ENCODE measurements at places on chromosomes 6 and 20.

- DNase-seq = no peak
Measured at GRCh38 chr6:124867121-124867520, 95.1 kb upstream of the RNF217 start.

GRCh38 chr6:82738773-82739172 is 326.9 kb downstream of the UBE3D start:
- DNase-seq = no peak

DNA sequence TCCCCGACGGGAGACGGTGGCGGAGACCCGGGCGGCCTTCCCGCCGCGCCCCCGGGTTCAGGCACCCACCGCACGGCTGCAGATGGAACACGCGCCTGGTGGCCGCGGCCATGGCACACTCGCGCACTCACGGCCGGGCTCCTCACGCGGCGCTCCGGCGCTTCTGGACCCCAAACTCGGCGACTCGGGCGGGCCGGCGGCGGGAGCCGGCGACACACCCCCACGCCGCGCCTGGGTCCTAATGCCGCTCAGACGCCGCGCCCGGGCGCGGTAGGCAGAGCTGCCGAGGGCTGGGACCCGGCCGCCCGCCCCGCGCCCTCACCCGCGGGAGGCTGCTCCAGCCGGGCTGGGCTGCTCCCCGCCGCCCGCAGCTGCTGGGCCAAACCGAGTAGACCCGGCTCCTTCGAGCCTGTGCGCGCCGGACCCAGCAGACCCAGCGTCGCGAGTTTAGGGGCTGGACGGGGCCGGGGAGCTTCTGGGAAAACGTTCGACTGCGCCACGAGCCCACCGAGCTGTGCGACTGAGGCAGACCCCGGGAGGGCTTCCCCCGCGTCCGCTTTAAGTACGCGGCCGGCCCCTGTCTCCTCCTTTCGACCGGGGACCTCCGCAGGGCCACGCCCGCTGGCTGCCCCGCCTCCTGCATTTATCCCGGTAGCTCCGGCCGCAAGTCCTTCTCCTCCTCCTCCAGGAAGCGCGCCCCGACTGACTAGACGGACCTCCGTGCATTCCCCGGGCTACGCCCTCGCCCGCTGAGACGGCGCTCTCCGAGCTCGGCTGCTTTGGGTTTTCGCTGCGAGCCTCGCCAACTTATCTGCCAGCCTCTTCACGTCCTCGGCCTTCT is at the start of gene SLC4A11:
TSS of gene SLC4A11 (minus strand) at position 165 of the 841 bp plus-strand sequence. CDS start at position 112, 53 bp downstream.
- DNase-seq = peak; percentile 7

GRCh38 chr6:128168244-128168643 is 267.4 kb upstream of the THEMIS start:
- no peak for DNase-seq

DNA sequence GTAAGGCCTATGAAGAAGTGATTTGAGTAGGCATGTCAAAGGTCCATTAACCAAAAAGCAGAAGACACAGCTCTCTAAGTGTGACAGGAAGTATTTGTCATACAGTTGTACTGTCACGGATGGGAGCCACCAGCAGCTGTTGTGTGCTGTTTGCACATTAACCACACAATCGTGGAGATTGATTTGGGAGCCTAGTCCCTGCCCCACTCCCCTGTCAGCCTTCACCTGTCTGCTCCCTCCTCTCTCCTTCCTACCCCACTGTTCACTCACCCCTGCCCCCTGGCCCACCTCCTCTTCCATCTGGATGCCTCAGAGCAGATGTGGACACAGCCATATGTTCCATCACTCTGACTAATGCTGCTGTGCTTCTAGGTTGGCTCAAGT is 124.7 kb upstream of the SPACA1 start:
- DNase-seq = no peak

DNA sequence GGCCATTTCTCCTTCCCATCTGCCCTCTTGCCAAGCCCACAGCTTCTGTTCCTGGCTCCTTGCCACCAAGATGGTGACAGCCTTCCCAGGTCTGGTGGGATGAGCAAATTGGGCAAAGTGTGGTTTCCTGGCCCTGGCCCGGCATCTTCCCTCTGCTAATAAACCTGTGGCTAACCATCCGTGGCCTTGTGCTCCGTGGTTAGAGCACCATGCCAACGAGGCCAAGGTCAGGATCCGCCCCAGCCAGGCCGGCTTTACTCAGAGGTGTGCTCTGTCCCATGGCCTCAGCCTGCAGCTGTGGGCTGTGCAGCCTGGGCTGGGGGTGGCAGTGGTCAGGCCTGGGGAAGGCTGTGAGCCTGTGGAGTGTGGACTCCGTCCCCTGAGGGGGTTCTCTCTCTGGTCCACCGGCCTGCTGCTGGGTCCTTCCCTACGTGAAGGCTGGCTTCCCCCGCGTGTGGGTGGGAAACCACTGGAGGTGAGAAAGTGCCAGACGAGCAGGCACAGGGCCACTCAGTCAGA is 117.4 kb downstream of the VEGFA start:
- no peak for DNase-seq

DNA sequence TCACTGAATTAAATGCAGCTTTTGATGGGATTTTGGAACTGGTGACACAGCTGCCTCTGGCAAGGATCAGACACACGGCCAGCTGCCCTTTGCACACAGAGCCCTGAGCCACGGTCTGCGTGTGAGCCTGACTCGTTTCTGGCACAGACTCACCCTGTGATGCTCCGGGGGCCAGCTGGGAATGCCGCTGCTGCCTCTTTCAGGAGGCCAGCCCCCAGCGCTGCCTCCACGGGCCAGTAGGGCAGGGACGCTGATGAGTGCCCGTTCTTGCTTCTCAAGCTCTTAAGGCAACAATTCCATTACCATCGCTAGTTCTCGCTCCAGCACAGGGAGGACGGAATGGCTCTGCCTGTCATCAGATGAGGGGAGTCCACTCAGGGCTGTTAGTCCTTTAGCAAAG is 61.6 kb downstream of the IRF4 start:
- no peak for DNase-seq

- DNase-seq = no peak
Measured at GRCh38 chr6:163241683-163242082, 172.8 kb upstream of the QKI start.

GRCh38 chr20:23200413-23200812 is 114.3 kb upstream of the CD93 start:
- DNase-seq = no peak

- DNase-seq = no peak
Measured at GRCh38 chr6:106730264-106730663, 100.9 kb downstream of the QRSL1 start.

DNA sequence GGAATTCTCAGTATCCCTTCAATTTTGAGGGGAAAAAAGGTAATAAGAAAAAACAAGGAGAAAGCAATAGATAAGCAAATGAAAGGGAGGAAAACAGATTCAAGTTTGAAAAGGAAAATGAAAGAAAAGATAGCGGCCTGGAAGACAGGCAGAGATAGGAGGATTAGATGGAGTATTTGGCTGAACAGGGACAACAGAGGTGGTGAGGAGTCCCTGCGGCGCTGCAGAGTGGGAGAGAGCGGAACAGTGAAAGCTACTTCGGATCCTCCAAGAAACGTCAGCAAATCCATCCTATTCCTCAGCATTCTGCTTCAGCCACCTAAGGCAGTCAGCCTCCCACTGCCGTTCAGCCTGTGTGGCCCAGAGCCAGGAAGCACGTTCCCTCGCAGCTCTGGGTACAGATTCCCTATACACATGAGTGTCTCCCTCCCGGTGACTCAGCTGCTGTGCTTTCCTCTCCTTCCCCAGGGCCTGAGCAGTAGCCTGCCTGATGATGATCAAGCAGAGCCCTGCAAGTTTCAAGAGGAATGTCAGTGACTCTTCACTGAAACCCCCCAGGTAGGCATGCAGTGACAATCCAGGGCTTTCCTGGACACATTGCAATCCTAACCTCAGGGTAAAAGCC is 43.4 kb upstream of the CDYL start:
- DNase-seq = no peak

GRCh38 chr20:9474835-9475415 is 39.5 kb upstream of the LAMP5 start:
- DNase-seq = no peak

- no peak for DNase-seq
Measured at GRCh38 chr6:157822245-157823000, 623 bp upstream of the SNX9 start.

DNA sequence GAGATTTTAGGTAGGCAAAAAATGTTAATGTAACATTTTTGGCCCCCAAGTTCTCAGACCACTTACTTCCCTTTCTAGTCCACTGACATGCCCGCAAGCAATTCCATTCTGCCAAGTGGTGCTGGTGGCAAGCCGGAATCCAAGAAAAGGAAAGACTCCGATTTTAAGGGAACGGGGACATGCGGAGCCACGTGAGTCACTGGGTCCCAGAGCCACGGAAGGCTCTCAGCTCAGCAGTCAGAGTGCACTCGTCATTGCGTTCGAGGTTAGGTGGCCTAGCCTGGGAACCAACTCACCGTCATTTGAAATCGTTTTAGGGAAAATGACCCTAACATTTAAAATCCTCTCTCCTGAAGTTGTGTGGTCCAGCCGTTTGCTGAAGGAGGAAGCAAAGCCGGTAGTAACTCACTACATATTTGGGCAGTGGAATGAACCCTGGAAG is 711 bp upstream of the SIRT5 start:
- DNase-seq = no peak

- DNase-seq = no peak
Measured at GRCh38 chr20:58424218-58424969, 35.4 kb downstream of the VAPB start.

GRCh38 chr20:1671891-1672669 is 14.5 kb upstream of the SIRPG start:
- DNase-seq = no peak

GRCh38 chr6:54935739-54936138 is 89.2 kb downstream of the FAM83B start:
- DNase-seq = no peak

DNA sequence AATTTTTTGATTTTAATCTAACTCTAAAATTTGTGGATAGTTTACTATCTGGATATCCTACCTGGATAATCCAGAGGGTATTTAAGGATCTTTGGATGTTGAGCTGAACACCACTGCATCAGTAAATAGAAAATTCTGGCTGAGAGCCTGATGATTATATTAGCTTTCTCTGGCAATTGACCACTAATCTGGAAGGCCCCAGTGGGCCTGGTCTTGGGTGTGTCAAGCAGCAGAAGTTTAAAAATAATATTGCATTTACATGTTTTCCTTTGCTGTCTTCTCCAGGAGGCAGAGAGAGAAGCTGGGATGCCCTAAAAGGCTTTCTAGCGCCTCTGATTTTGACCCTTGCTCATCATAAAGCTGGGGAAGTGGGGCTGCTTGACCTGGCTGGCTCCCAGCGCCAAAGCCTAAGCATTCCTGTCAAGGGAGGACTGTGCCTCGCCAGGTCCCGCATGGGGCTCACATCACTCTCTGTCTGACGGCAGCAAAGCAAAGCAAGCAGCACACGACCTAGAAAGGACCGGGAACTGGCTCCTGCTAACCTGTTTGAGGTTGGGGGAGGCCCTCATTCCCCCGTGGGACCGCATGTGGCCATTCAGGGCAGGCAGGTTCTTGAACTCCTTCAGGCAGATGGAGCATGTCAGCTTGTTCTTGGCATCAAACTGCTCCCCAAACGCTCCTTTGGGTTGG is 46.6 kb upstream of the MRPS10 start:
- DNase-seq = no peak

DNA sequence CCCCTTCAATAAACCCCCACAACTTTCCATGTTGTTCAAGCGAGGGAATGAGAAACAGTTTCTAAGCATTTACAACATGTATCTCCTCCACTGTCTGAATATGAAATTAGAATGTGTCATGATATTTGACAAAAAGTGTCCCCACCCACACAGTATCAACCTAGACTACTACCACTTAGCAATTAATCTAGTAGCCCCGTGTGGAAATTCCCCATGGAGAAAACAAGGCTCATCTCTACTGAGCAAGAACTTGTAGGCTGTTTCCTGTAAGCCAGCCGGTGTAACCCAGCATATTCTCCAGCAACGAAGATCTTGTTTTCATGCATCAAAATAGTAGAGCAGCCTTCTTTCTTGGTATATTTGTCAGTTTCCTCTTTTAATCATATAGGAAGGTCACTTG is 115.0 kb downstream of the IRF4 start:
- DNase-seq = peak; percentile 65

DNA sequence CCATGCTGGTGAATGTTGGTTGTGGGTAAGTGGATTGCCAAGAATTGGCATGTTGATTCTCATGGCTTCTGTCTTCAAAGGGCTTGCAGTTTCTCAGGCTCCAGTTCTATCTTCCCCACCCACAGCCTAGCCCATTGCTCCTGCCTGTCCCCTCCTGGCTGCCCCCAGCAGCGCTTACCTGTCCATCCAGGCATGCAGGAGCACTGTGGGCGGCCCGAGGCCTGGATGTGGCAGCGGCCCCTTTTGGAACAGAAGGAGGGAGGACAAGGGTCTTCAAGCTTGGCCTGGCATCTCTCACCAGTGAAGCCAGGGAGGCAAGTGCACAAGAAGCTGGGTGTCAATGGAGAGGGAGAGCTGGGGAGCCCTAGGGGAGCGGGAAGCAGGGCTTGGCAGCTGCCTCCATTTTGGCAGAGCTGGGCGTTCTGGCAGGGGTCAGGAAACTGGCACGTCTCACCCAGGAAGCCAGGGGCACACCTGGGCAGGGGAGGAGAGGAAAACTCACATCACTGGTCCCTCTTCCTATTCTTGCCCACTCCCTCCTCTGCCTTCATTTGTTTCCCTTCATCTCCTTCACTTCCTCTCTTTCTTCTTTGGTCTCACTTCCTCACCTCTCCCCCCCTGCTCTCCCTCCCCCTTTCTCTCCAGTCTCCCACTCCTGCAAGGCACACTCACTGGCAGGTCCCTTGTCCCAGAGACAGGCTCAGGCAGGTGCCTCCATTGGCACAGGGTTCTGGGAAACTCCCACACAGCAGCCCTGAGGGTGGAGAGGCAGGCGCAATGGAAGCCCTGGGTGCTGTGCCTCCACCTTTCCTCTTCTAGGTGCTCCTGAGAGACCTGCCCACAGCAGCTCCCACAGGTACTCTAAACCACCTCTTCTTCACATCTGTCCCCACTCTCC is 1.3 kb downstream of the NOTCH4 start:
- DNase-seq = no peak

- DNase-seq = no peak
Measured at GRCh38 chr20:50794181-50794845, 548 bp upstream of the BCAS4 start.

DNA sequence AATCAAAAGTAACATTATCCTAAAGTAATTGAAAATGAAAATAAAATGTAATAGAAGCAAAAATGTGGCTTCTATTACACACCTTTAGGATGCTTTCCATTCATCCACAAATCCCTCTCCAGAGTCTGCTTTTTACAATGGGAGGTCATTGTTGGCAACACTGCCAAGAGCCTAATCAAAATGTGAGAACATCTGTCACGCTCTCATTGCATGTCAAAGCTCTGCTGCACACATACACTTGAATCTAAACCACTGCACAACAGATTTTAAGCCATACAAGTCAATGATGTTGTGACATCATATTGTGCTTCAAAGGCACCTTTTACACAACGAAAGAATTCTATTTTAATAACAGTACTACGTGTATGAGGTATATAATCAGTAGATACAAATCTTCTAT is 82.1 kb downstream of the PREP start:
- DNase-seq = no peak

GRCh38 chr20:49115564-49115963 is 69.5 kb downstream of the CSE1L start:
- DNase-seq = no peak

- DNase-seq = peak; percentile 4
Measured at GRCh38 chr6:30615958-30616810, 859 bp downstream of the PPP1R10 start.

- DNase-seq = no peak
Measured at GRCh38 chr6:70956451-70957283, at the start of gene B3GAT2. Gene B3GAT2, minus strand, starts transcription at chr6:70957060. Its CDS starts 631 bp downstream, at chr6:70956429.

GRCh38 chr6:63305277-63305676 is 14.5 kb downstream of the LGSN start:
- DNase-seq = no peak
